ENCODE measurements at places on chromosomes 4 and X.

DNA sequence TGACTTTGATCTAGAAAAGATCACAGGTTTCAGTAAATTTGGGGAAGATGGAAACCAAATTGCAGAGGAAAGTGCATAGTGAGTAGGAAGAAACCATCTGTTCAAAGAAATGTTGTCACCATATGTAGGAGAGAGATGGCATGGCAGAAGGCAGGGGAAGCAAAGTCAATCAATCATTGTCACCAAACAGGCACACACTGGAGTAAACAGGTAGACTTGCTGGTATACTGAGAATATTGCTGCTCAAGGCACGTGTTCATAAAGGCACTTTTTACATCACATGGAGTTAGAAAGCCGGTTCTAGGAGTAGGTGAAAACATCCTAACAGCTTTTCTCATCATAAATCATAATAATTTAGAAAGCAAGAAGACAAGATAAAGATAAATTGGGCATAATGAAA is 550.5 kb upstream of the FAT1 start:
- DNase-seq, result no peak

- DNase-seq, result no peak
Observed at GRCh38 chr4:2105559-2105958, 46.4 kb downstream of the NAT8L start.

DNA sequence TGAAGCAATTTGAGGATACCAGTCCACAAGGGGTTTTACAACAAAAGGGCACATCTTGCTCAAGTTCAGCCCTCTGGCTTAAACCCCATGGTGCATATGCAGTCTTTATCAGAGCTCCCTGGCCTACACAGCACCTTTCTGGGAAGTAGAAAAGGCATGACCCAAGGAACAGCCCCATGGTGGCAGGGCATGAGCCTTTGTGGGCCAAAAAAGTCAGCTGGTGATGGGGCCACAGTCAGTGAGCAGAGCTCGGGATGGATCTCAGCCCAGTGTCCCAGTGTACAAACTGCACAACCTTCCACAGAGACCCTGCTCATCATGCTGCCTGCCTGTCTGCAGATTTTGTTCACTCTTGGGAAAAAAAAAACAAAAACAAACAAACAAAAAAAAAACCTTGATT is 22.3 kb upstream of the TMEM165 start:
- no peak for DNase-seq

DNA sequence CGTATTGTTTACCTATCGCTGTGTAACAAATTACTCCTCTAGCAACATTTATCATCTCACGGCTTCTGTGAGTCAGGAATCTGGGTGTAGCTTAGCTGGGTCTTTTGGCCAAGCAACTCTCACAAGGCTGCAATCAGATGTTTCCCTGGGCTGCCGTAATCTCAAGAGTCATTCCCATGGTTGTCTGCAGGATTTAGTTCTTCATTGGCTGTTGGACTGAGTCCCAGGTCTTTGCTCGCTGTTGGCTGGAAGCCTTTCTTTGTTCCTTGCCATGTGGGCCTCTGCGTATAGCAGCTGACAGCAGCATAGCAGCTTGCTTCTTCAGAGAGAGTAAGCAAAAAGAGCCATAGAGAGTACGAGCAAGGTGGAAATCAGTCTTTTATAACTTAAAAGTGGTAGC is 16.8 kb downstream of the POLR2B start:
- no peak for DNase-seq

GRCh38 chrX:113975441-113975840 is 608.4 kb upstream of the HTR2C start:
- no peak for DNase-seq

DNA sequence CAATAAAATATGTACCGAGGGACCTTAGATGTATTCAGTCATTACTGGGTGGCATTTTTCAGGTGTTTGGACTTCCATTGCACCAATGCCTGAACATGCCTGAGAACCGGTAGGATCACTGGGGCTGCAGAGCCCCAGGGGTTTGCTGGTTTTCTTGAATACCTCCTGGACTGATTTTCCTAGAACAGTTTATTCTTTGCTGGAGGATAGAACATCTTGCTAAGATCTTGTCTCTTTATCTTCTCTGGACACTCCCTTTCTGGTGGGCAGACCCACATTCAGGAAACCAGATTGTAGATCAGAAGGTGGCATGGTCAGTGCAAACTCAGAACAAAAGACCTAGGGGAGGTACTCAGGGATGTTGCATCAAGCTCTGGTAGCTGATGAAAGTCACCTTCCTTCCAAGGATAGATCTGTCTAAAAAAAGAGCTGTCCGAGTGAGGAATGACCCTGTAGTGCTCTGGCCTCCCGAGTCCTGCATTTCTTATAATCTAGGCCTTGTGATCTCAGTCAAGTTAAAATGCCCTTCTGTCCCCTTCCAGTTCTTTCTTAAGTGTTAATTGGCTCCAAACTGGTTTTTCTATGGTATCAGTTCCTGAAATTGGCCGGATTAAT is 84.8 kb downstream of the CLDN34 start:
- DNase-seq, result no peak

- DNase-seq, result no peak
Observed at GRCh38 chrX:119055687-119056086, 17.1 kb upstream of the CT47C1 start.

- DNase-seq, result no peak
Observed at GRCh38 chr4:139299536-139299935, 1.8 kb upstream of the NAA15 start.

GRCh38 chr4:110124711-110125110 is 73.7 kb downstream of the ELOVL6 start:
- no peak for DNase-seq

DNA sequence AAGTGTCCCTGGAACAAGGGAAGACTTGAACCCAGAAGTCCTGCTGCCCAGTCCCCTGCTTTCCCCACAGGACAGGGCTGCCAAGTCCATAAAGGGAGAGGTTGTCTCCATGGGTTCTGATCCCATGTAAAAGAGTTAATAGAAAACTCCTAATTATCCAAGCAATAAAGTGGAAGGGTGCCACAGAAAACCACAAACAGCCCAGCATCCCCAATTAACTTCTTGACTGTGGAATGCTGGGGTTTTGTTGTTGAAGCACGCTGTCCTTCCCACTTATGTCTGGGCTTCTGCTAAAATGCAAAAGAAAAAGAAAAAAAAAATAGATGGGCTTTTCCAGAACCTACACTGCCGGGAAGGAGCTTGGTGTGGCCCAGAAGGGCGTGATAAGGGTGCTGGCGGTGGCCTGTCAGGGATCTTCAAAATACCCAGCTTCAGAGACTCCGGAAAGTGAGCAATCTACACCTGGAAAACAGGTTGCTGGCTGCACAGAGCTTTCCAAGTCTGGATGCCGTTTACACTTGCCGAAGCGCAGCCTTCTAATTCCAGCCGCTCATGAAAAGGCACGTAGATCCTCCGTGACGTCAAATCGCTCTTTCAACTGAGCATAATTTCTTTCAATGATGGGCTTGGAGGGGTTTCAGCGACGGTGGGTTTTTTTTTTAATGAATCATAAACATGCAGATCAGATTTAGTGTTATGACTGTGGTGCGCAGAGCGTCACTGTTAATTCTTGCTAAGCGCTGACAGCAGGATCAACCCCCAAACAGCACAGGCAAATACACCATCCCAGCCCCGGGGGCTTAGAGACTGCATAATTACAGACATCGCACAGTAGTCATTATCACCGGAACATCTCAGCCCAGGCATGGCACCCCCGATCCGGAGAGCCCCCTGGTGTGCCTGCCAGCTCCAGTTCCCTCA is 197.6 kb downstream of the BCOR start:
- DNase-seq, result no peak
